ENCODE measurements at places on chromosomes 11 and 22. TPM values are rescaled to one million over a fixed set of nuclear protein-coding genes. Genes with fewer than 3 reads are reported as not detected.
A peak's percentile ranks its signal among the peaks of the same experiment; 100 is the strongest.

DNA sequence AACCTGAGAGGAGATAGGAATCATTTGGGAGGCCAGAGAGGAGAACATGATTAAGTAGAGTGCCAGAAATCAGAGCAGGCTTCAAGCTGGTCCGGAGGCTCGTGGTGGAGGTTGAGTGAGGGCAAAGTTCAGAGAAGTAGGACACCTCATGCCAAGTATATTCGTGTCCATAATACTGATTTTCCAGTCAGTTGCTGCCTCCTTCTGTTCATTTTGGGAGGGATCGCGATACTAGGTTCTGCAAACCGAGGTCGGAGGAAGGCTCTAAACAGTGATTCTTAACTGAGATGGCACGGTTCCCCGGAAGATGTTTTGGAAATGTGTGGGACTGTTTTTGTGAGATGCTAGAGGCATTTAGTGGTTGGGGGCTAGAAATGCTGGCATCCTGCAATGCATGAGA is 13.6 kb upstream of the CD3E start:
- H3K4me3 ChIP-seq, result no peak overlapping the region
- H3K27me3 ChIP-seq, result no peaks in the 10 kb centered on the region
- no peaks in the 10 kb centered on the region for H3K36me3 ChIP-seq
- DNase-seq, result no peak
- H3K4me1 ChIP-seq, result peaks cover 9% of the 10 kb centered on the region

DNA sequence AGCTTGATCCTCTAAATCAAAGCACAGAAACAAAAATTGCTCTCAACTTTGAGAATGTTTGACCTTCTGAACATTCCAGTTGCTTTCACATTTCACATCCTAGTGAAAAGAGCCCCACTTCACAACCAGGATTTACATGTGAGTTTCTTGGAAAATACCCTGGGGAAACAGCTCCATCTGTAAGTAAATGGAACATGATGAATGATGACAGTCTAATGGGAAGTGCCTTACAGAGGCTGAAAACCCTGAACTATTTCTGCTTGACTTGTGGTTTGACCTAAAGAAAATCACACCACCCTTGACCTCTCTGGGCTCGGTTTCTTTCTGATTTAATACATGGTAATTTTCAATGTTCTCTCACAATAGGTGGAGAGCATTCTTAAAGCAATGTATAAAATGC is 499.4 kb upstream of the API5 start:
- no peak for DNase-seq
- no peaks in the 10 kb centered on the region for H3K27me3 ChIP-seq
- no peaks in the 10 kb centered on the region for H3K4me1 ChIP-seq
- no peaks in the 10 kb centered on the region for H3K36me3 ChIP-seq
- H3K27ac ChIP-seq, result no peak overlapping the region
- H3K4me3 ChIP-seq, result no peak overlapping the region

Gene RIC3
- total RNA-seq, result 57.6 TPM

DNA sequence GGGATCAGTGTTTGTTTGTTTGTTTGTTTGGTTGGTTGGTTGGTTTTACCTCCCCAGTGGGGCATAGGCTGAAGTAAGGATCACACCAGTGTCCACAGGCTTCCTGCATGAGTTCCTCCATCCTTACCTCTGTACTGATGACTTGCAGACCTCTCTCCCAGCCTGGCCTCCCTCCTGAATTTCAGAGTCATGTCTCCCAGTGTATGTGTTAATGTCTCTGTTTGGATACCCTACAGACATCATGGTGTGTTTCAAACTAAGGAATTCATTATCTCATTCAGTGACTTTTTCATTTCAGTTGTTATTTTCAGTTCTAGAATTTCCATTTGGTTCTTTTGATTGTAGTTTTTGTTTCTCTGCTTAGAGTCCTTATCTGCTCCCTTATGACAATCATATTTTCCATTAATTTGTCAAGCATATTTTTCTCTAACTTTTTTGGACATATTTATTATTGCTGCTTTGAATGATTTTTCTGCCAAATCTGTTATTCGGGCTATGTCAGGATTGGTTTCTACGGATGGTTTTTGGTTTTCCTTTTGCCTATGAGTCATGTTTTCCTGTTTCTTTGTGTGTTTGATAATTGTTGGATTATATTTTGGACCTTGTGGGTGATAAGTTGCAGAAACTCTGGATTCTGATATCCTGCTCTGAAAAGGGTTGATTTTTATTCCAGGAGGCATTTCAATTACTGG is 23.6 kb downstream of the MYEOV start:
- no peaks in the 10 kb centered on the region for H3K27me3 ChIP-seq
- no peak overlapping the region for H3K4me3 ChIP-seq
- no peak overlapping the region for H3K27ac ChIP-seq
- H3K4me1 ChIP-seq, result peaks cover 8% of the 10 kb centered on the region
- DNase-seq, result no peak

GRCh38 chr22:42473484-42474193 is 41.4 kb upstream of the NFAM1 start:
- no peak overlapping the region for H3K27ac ChIP-seq
- H3K27me3 ChIP-seq, result no peaks in the 10 kb centered on the region
- no peak for DNase-seq

DNA sequence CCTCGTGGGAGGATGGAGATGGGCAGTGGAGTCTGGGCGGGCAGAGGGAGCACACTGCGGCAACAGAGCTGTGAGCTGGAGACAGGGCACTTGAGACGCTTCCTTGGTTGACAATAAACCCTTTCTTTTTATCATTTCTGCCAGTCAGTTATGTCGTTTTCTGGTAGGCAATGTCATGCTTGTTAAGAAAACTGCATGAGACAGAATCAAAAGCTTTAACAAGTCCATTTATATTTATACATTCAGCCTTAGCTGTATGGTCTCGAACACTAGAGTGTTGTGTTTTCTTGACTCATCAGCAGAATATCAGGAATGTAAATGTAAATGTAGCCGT is 31.9 kb downstream of the PPFIA1 start:
- no peak overlapping the region for H3K27ac ChIP-seq
- H3K36me3 ChIP-seq, result peaks cover 18% of the 10 kb centered on the region
- DNase-seq, result no peak
- no peak overlapping the region for H3K4me3 ChIP-seq
- no peaks in the 10 kb centered on the region for H3K4me1 ChIP-seq

Gene APOBEC3B
- total RNA-seq, result not detected

Gene CRYBB3
- total RNA-seq, result not detected

- no peak overlapping the region for H3K4me3 ChIP-seq
- no peak for DNase-seq
- no peaks in the 10 kb centered on the region for H3K36me3 ChIP-seq
- H3K4me1 ChIP-seq, result no peaks in the 10 kb centered on the region
These were observed 419.8 kb upstream of the LRRC4C start for GRCh38 chr11:41879214-41879613.

Gene PTPN5
- not detected for total RNA-seq

DNA sequence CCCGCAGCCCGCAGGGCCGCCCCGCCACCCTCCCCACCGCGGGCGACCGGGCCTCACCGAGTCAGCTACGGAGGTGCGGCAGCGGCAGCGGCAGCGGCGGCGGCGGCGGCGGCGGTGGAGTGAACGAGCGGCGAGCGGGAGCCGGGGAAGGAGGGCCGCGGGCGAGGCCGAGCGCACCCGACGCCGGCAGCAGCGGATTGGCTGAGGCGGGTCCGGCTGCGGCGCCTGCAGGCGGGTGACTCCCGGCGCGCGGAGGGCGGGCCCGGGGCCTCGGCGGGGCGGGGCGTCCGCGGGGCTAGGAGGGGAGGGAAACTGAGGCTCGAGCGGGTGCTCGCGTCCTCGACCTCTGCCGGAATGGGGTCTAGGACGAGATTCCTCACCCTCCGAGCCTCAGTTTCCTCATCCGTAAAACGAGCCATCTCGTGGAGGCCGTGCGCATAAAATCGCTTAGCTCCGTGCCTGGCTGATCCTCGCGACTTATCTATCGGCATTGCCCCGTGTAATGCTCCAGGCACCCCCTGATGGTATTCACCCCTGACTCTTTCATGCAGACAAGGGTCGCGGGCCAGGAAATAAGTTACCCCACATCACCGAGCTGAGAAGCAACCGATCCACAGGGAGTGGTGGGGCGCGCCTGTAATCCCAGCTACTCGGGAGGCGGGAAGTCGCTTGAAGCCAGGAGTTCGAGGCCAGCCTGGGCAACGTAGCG is at the start of gene CPT1A:
TSS of gene CPT1A (minus strand) at position 199 of the 709 bp plus-strand sequence. CDS start 26,442 bp downstream, outside the sequence.
- H3K4me3 ChIP-seq, result peak within 1 kb of the TSS; percentile 74
- no peaks in the 10 kb centered on the region for H3K27me3 ChIP-seq
- peaks cover 71% of the 10 kb centered on the region for H3K4me1 ChIP-seq
- H3K36me3 ChIP-seq, result no peaks in the 10 kb centered on the region

DNA sequence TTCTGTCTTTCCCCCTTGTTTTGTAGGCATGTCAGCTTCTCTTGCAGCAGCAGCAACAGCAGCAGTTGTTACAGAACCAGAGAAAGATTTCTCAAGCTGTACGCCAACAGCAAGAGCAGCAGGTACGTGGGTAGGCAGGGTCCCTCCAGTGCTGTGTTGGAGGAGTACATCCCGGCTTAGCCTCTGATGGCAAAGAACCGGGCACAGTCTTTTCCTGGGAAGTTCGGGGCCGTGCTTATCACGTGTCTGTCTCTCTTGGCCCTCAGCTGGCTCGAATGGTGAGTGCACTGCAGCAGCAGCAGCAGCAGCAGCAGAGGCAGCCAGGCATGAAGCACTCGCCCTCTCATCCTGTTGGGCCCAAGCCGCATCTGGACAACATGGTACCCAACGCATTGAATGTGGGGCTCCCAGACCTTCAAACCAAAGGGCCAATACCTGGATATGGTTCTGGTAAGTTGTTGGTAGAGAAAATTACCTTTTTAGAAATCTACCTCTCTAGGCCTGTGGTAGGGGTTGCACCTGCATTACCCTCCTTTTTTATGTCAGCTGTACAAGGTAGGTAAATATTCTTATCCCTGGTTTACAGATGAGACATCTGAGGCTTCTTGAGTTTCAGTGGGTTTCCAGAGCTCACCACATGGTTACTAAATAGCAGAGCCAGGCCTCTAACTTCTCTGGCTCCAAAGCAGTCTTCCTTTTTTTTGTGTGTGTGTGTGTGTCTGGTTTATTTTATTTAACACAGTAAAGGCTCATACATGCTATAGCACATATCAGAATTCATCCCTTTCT is 45.2 kb upstream of the ADSL start:
- no peaks in the 10 kb centered on the region for H3K4me1 ChIP-seq
- H3K27ac ChIP-seq, result no peak overlapping the region
- no peak for DNase-seq
- H3K4me3 ChIP-seq, result no peak overlapping the region
- no peaks in the 10 kb centered on the region for H3K27me3 ChIP-seq

- no peaks in the 10 kb centered on the region for H3K27me3 ChIP-seq
- H3K4me1 ChIP-seq, result no peaks in the 10 kb centered on the region
- no peak for DNase-seq
- no peaks in the 10 kb centered on the region for H3K36me3 ChIP-seq
- H3K4me3 ChIP-seq, result no peak overlapping the region
These were observed 385.5 kb upstream of the CADM1 start for GRCh38 chr11:115889712-115890111.

GRCh38 chr22:49582181-49582580 is 245.5 kb downstream of the BRD1 start:
- no peaks in the 10 kb centered on the region for H3K4me1 ChIP-seq
- no peak overlapping the region for H3K27ac ChIP-seq
- DNase-seq, result no peak

GRCh38 chr11:124937336-124937935 is 1.6 kb upstream of the HEPACAM start:
- H3K4me3 ChIP-seq, result no peak overlapping the region
- H3K36me3 ChIP-seq, result no peaks in the 10 kb centered on the region
- no peaks in the 10 kb centered on the region for H3K27me3 ChIP-seq
- no peaks in the 10 kb centered on the region for H3K4me1 ChIP-seq
- no peak for DNase-seq

- DNase-seq, result no peak
- H3K27ac ChIP-seq, result no peak overlapping the region
- H3K4me3 ChIP-seq, result no peak overlapping the region
- H3K27me3 ChIP-seq, result no peaks in the 10 kb centered on the region
- peaks cover 13% of the 10 kb centered on the region for H3K4me1 ChIP-seq
These were observed 22.1 kb downstream of the LRFN4 start for GRCh38 chr11:66879000-66879399.

GRCh38 chr22:31127181-31127772 is 4.5 kb downstream of the INPP5J start:
- DNase-seq, result no peak
- no peak overlapping the region for H3K4me3 ChIP-seq
- no peak overlapping the region for H3K27ac ChIP-seq
- H3K4me1 ChIP-seq, result no peaks in the 10 kb centered on the region

GRCh38 chr11:97973352-97973857 is 1047.3 kb upstream of the CNTN5 start:
- no peak overlapping the region for H3K27ac ChIP-seq
- H3K4me3 ChIP-seq, result no peak overlapping the region
- no peak for DNase-seq
- H3K36me3 ChIP-seq, result no peaks in the 10 kb centered on the region

Data from CD4-positive, alpha-beta T cell (primary cell).